ENCODE measurements at places on chromosomes 2 and 18.

- no peak for DNase-seq
Measured at GRCh38 chr2:234483568-234484251, 13.2 kb downstream of the ARL4C start.

DNA sequence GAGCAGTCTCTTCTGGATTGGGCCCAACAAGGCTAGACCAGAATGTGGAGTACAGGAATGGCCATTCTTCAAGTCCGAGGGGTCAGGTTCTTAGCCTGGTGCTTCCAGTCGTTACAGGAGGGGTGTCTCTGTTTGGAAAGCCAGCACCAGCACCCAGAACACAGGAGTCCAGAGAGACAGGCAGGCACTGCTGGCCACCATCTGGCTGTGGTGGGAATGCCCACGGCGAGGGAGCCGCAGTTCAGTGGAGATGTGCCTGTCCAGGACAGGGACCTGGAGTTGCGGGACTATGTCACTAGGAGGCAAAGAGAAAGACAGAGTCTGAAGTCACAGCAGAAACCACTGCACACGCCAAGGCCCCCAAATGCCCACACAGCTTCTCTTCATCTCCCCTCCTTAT is 59.1 kb downstream of the TRABD2A start:
- DNase-seq: no peak

DNA sequence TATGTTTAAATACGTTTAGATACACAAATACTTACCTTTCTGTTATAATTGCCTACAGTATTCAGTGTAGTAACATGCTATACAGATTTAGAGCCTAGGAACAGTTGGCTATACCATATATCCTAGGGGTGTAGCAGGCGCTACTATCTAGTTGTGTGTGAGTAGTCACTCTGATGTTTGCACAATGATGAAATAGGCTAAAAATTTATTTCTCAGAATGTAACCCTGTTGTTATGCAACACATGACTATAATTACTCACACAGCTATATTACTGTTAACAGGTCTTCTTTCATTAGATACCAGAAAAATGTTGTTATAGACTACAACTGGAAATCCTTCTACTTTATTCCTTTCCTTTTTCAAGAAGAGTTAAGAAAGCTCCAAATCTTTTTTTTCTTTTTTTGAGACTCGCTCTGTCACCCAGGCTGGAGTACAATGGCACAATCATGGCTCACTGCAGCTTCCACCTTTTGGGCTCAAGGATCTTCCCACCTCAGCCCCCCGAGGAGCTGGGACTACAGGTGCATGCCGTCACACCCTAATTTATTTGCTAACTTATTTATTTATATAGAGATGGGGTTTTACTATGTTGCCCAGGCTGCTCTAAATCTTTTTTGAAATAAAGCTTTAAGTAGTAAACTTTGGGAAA is 48.5 kb downstream of the C2orf74 start:
- peak; percentile 65 for DNase-seq

DNA sequence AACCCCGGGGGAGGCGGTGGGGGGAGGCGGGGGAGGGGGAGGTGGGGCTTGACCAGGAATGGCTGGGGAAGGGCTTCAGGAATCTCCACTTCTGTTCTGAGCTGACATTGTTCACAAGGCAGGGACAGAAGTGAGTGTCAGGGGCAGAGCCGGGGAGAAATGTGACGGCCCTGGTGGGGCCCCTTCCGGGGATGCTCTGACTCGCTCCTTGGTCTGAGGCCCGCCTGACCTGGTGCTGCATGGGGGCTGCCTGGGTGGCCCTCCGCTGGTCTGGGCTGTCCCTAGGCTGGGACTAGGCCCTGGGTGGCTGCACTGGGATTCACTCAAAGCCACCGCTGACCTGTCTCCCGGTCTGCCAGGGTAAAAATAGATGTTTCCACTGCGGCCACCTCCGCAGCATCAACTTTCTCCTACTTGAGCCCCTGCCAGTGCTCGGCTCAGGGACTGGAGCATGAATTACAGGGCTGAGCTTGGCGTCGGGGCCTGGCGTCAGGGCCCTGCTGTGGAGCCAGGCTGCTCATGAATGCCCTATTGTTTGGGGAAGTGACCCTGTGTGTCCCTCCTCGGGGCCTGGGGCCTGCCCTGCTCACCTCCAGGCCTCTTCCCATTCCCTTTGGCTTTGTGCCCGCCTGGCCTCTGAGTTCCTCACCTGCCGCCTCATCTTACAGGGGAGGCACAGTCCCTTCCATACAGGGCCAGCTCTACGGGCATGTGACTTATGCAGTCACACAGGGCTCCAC is 247.5 kb downstream of the DYSF start:
- no peak for DNase-seq

DNA sequence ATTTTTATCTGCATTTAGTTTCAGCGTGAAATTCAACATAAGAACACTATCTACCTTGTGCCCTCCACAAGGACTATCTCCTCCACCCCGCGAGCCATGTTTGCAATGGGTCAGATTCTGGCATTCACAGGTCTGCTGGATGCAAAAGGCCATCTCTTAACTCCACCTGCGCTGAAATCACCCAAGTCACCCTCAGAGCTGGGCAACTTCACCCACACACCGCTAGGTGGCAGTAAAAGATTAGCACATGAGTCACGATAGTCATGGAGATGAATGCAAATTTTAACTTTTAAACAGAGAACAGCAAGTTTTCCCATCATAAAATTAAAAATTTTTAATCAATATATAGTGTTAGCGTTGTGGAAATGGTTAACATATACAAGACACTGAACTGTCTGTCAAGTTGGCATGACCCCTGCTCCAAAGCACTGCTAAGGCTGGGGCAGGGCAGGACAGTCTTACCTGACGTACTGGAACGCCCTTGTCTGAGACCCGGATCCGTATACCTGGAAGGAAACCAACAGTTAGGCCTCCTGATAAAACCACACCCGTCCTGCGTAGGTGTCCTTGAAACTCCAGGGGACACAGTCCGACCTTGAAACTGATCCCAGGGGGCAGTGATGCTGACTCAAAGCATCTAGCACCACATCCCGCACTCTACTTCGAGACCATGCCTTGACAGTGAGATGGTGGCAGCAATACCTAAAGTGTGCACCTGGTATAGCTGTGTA is 89.6 kb downstream of the UXS1 start:
- peak; percentile 9 for DNase-seq

- DNase-seq: peak; percentile 87
Measured at GRCh38 chr18:26480897-26481795, 67.2 kb downstream of the KCTD1 start.

GRCh38 chr2:197122821-197123220 is 187.8 kb downstream of the ANKRD44 start:
- DNase-seq: no peak

DNA sequence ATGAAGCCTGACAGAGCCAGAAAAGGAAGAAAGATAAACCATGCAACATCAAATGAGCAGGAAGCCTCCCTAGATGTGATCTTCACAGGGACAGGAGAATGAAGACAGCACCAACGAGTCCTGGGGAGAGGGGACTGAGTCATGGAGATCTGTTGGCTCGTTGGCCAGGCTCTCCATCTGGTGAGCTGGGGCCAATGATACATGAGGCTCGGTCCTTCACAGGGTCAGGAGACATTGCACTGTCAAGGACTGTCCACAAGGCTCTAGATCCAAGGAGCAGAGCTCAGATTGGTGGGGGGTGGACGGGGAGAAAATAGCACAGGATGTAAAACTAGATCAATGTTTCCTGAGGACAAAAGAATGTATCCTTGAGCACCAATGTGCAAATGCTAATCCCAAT is 735 bp downstream of the CD207 start:
- DNase-seq: no peak

- peak; percentile 54 for DNase-seq
Measured at GRCh38 chr18:55546851-55547704, 40.9 kb downstream of the TCF4 start.

DNA sequence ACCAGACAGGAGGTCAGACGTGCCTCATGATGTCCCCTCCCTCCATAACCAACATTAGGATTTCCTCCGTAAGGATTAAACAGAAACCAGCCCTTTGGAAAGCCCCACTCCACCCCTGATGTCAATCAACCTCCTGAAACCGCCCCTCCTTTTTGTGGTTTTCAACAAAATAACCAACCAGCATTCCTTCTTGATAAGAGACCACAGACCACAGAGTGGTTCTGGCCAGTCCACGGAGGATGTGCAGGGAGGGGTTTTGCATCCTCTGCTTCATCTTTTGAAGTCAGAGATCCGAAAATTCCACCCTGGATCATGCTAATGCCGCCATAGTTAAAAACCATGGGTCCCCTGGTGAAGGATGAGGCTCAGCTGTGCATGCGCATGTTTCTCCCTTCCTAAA is 180.0 kb upstream of the CCDC150 start:
- no peak for DNase-seq

GRCh38 chr18:24075767-24076597 is 61.4 kb downstream of the TTC39C start:
- DNase-seq: peak; percentile 80

- no peak for DNase-seq
Measured at GRCh38 chr2:223930103-223930976, 14.8 kb downstream of the WDFY1 start.

- DNase-seq: no peak
Measured at GRCh38 chr2:109236147-109236546, 107.1 kb downstream of the SH3RF3 start.

DNA sequence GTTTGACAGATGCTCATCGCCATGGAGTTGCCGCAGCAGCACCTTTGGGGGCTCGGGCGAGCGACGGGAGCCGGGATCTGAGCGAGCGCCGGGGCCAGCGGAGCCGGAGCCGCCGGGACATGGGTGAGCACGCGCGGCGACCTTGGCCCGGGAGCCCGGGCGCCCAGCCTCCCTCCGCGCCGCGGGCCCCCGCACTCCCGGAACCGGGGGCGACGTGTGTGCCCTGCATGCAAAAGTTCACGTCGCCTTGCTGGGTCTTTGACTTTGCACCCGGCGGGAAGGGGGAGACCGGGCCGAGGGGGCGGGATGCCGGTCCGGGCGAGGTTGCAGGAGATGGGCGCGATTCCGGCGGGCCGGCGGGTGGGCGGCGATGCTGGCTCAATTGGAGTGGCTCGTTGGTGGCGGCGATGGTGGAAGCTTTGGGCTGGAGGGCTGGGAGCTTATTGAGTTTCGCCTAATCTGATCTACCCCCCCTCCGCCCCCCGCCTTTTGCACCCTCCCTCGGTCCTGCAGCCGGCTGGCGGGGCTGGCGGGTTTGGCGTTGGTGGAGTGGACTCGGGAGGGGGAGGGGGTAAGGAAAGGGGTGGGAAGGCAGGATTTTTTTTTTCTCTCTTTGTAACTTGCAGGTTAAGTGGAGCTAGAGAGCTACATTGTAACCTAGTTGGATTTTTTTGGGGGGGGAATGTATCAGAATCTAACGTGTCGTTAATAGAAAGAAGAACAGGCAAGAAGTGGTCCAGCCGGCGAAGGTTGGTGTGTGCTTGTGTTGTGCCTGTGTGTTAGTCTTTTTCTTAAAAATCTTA is at the start of gene SETBP1:
Gene SETBP1 (plus strand): TSS at position 616 of the 803 bp plus-strand sequence. CDS start 20,459 bp downstream, outside the sequence.
- peak; percentile 47 for DNase-seq

- no peak for DNase-seq
Measured at GRCh38 chr18:31354990-31355389, 21.6 kb upstream of the DSG4 start.

DNA sequence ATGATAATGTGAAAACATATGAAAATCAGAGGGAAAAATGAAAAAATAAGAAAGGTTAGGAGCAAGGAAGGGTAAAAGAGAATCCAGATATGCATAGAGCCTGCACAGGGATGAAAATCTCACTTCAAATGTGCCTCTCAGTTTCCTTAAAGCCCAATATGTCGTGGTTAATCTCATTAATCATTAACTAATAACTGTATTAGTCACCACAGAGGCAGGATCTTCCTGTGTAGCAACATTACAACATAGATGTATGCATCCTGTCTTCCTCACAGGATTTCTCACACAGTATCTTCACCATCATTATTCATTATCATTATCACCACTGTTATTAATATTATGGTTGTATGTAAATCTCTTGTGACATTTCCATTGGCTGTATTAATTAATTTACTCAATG is 361.2 kb upstream of the SOX11 start:
- no peak for DNase-seq

- no peak for DNase-seq
Measured at GRCh38 chr2:9401646-9402371, 21.5 kb downstream of the ITGB1BP1 start.

Measured in fibroblast of skin of left biceps (primary cell).